ENCODE measurements at places on chromosomes 13 and 19. TPM values are rescaled to one million over a fixed set of nuclear protein-coding genes. Genes with fewer than 3 reads are reported as not detected.

NRTN gene
- 1.2 TPM for total RNA-seq

U2AF2 gene
- 297 TPM for total RNA-seq

SERP2 gene
- total RNA-seq = not detected

MAG gene
- total RNA-seq = not detected

ZFP14 gene
- total RNA-seq = 2.6 TPM

TMEM38A gene
- 2.0 TPM for total RNA-seq

CILP2 gene
- total RNA-seq = 0.21 TPM

MIA gene
- not detected for total RNA-seq

OR7D4 gene
- total RNA-seq = not detected

VSIG10L gene
- total RNA-seq = 11.0 TPM

ECSIT gene
- total RNA-seq = 30.1 TPM

TJP3 gene
- 1.1 TPM for total RNA-seq

OVOL3 gene
- 0.78 TPM for total RNA-seq

KLK8 gene
- not detected for total RNA-seq

GGACT gene
- 3.6 TPM for total RNA-seq

PGLYRP2 gene
- not detected for total RNA-seq

ZNF99 gene
- total RNA-seq = not detected

ZSCAN18 gene
- 5.8 TPM for total RNA-seq

SCAMP4 gene
- 49.1 TPM for total RNA-seq

RNF113B gene
- not detected for total RNA-seq

KL gene
- total RNA-seq = 0.02 TPM

TINCR gene
- total RNA-seq = 1.7 TPM

CUL4A gene
- total RNA-seq = 54.7 TPM

MYO1F gene
- total RNA-seq = 0.48 TPM

C2CD4C gene
- 0.51 TPM for total RNA-seq

OR7D2 gene
- not detected for total RNA-seq

MEIOSIN gene
- 0.06 TPM for total RNA-seq

NOVA2 gene
- 0.33 TPM for total RNA-seq
